ENCODE measurements at places on chromosomes 7 and 10.

- DNase-seq = peak; percentile 77
These were observed 16.0 kb upstream of the SLC29A3 start for GRCh38 chr10:71302874-71303568.

DNA sequence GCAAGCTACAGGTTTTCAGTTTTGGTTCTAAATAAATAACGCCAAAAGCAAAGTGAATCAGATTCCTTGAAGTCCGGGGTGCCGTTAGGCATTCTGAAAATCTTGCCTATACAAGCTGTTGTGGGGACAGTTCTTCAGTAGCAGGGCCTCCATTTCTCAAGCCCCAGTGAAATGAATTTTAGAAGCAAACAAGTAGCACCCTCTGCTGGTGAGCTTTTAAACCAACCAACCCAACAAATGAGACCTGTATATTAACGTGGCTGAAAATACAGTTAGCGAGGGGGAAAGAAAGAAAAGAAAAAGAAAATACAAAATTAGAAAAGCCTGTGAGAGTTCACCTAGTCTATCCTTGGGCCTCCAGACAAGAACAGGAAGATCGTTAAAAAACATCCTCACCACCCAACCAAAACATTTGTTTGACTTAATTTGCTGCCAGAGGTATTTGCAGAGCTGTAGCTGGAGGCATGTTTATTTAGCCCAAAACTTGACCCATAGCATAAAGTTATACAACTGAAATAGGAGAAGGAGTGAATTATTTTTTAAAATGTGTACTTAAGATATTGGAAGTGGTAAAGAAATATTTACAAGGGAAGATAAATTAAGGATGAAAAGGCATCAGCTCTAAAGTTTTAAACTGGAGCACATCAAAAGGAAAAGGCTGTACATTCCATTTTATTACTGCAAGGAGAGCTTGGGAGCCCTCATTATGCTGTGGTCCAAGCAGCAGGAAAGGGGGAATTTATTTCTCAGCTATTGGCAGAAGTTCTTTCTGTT, 98.9 kb downstream of the DYNC1I1 start:
- peak; percentile 78 for DNase-seq

- DNase-seq = no peak
These were observed 296.5 kb upstream of the PITRM1 start for GRCh38 chr10:3468919-3469638.

DNA sequence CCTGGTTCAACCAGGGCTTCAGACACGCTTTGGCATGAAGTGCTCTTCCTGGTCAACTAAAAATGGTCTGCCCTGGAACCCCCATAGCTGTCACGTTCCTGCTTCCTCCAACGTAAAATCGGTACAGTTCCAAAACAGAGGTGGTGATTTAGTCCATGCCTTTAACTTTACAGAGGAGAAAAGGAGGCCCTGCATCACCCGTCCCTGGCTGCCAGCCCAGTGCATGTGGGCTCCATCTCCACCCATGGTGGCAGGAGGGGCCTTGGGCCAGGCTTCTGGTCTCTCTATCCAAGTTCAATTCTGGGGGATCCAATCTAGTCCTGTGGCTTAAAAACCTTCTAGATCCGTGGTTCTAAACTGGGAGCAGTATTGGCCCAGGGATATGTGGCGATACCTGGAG, 18.7 kb downstream of the ECHDC3 start:
- no peak for DNase-seq

DNA sequence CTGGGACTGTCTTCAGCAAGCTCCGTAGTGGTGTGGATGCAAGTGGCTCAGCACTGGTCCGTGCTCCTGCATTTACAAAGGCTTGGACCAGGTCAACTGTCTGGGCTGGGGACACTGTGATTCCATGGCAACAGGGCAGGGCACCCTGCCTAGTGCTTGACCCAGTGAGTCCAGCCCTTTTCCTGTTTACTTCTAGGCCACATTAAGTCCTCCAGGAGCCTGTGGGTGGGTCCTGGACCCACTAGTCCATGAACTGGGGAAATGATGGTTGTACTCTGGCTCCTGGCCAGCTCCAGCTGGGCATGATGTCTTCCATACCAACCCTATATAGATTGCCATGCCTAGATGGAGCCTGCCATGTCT, 152.0 kb downstream of the RPS24 start:
- DNase-seq = no peak

GRCh38 chr10:44975431-44976331, 2.9 kb downstream of the DEPP1 start:
- DNase-seq = no peak

GRCh38 chr10:131567279-131568162, 256.0 kb upstream of the TCERG1L start:
- no peak for DNase-seq

DNA sequence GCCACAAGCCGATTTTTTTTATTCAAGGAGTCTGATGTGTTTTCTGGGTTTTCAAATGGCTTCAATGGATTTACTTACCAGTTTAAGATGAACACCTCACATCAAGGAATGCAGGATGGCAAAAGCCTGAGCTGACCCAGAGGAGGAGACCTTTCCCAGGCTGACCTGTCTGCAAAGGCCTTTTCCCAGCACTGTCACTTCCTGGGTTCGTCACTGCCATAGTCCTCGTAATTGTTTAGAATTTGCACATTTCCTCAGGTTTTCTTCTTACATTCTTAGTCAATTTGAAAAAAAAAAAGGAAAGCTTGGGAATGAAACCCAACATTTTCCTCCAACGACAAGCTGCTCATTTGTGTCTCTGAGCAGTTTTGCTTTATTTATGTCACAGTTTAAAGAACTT, 42.0 kb downstream of the PTER start:
- no peak for DNase-seq

GRCh38 chr10:6119423-6119822, 30.6 kb downstream of the RBM17 start:
- DNase-seq = peak; percentile 37

DNA sequence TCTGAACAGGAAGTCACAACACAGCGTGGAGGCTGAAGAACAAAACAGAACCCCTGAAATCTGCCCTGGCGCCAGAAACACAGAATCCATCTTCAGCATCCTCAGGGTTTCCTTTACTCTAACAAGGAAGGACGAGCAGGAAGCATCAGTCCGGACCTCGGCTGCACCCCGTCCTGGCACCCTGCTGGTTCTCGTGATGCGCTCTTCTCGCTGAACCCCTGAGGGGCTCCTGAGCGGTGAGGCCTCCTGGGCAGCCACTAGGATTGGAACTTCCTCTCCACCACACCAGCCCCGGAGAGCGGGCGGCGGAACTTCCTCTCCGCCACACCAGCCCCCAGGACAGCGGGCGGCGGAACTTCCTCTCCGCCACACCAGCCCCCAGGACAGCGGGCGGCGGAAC, 461.9 kb downstream of the PTPRN2 start:
- no peak for DNase-seq

- no peak for DNase-seq
These were observed 84.8 kb downstream of the PRKAG2 start for GRCh38 chr7:151792086-151792485.

DNA sequence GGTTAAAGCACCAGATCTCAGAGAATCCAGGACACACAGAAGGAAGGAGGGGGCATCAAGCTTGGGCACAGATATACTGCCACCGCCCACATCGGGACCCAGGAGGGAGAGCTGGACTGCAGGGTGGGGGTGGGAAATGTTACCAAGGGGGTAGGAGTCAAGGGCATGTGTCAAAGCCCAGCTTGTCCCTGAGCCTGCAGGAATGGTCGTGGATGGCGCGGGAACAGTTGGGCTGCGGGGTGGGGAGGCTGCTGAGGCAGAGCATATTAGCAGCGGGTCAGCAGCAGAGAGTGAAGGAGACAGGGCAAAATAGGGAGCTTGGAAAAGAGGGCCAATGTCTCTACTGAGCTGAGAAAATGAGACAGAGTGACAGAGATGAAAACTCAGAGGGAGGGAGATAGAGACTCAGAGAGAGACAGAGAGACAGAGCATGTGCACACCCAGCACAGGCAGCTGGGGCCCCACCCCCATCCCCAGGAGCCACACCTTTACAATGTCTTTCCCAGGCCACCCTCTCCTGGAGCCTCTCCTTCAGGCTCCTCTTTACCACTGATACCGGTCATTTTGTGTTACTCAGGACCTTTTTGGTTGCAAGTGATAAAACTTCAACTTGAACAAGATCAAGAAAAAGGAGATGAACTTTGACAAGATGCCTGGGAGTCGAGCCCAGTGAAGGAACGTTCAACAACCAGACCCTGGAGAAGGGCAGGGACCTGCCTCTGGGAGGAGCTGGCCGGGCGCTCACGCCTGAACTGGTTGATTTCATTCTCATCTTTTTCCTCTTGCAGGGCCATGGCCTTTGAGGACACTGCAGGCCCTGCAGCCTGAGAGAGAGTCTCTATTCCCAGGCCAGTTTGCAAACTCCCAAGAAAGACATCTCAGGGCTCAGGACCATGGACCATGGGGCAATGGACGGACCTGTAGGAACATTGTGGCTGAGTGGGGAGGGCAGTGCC, 50.0 kb downstream of the AOC1 start:
- DNase-seq = no peak

GRCh38 chr10:97922022-97922758, 72.5 kb downstream of the GOLGA7B start:
- DNase-seq = peak; percentile 95

DNA sequence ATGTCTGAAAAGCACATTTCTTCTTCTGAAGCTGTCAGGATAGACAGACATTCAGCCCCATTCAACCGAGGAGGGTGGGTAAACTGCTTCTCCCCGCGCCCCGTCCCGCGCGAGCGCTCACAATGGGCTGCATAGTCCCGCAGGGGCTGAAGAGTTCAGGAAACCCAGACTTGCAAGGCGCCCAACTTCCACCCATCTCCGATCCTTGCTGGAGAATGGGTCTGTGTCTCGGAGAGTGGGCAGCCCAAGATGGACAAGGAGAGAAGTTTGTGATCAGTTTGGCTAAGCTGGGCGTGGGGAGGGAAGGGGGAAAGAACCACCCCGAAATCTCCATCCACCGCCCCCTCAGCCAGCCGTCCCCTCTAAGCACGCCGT, 686 bp downstream of the AASS start:
- peak; percentile 7 for DNase-seq

DNA sequence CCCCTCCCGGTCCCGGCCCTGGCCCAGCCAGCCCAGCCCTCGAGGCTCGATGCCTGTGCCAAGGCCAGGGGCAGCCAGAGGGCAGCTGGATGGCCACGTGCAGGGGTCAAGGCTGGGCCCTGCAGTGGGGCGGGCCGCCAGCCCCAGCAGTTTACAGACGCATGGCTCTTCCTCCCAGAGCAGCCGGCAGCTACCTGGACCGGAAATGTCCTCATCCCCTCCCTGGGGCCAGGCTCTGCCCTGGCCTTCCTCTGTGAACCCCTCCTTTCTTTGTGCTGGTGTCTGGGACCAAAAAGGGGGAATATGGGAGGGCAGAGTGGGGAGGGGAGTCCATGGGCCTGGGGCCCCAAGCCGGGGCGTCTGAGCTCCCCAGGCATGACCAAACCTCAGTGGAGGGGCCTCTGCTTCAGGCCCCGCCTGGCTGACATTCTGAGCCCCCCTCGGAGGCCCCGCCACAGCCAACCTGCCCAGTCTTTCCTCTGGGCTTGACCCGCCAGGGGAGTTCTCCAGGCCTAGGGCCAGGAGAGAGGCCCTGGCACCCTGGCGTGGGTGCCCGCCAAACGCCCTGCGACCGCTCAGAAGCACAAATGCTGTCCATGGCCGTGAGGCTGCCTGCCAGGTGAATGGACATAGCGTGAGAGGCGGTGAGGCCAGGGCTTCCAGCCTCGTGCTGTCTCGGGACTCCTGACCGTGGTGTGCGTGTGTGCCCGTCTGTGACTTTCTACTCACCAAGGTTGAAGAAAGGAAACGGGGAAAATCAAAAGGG, 24.7 kb upstream of the AMZ1 start:
- no peak for DNase-seq

DNA sequence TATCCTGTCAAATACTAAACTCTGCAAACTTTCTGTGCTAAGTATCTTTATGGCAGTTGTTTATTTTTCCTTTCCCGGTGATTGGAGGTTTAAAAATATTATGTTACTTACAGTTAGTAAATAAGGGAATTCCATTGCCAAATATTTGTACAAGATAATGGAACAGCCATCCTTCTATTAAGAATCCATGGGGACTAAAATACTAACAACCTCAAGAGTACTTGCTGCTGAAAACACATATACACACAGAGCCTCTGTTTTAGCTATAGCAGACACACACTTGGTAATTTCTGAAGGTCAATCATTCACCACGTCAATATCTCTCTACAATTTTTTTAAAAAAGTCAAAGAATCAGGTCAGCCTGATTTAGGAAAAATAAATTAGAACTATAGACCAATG, 32.4 kb downstream of the TSPAN12 start:
- DNase-seq = no peak

DNA sequence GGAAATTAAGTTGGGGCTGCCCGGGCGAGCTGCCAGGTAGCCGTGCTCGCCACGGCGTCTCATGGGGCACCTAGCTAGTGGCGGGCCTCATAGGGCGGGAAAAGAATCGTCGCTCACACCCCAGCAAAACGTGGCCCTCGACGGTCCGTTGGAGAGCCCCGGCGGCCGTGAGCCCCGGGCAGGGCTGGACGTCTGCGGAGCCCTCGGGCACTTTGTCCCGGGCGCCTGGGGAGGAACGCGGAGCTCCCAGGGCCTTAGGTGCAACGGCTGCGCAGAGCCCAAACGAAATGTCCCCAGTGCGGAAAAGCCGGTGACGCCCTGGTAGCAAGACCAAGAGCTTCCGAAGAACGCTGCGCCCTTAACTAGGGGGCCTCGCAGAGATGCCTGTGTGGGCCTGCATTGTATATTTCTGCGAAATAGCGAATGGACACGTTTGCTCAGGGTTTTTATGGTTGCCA, 866 bp upstream of the SFMBT2 start:
- DNase-seq = peak; percentile 22

- no peak for DNase-seq
These were observed 33.0 kb downstream of the PDLIM1 start for GRCh38 chr10:95257849-95258248.

DNA sequence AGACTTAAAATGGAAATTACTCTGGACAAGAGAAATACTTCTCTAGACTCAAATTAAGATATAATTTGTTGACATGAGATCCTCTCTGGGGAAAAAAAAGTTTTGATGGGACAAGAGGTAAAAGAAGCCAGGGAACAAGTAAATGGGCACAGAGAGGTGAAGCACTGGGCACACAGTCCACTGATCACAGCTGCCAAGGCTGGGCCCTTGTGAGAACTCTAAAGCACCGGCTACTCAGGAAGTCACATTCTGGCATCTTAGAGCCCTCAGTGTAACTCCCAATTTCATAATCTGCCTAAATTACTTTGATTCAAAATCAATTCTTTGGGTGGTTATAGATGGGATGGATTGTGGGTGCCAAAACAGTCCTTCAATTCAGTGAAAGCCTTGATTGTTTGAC, 123.2 kb upstream of the CACNA2D1 start:
- DNase-seq = no peak

Measured in brain (organoid and tissue), 16 donors.